ENCODE measurements at places on chromosomes 7 and 10.

- no peak for DNase-seq
These were observed 50.7 kb upstream of the PLPP4 start for GRCh38 chr10:120406376-120406775.

GRCh38 chr10:8315619-8316021, 261.1 kb downstream of the GATA3 start:
- DNase-seq: no peak

- DNase-seq: peak; percentile 64
These were observed 150.6 kb downstream of the DIP2C start for GRCh38 chr10:538895-539294.

DNA sequence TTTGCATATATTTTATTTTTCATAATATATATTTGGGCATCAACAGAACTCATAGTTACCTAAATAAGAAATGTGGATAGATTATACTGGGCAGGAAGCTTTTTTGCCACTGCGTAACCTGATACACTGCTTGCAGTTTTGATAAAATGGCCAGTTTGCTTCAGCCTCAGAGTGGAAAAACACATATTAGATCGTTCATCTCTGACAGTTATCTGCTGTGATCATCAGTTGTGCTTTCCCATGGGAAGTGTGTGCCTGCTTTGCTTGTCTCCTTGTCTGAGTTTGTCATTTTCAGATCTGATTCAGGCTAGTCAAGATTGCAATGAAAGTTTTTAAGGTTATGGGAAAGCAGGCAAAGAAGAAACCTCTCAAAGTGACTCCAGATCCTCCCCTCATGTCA, 54.0 kb downstream of the ADAM12 start:
- no peak for DNase-seq

- no peak for DNase-seq
These were observed 23.1 kb downstream of the KDM7A start for GRCh38 chr7:140153666-140154161.

DNA sequence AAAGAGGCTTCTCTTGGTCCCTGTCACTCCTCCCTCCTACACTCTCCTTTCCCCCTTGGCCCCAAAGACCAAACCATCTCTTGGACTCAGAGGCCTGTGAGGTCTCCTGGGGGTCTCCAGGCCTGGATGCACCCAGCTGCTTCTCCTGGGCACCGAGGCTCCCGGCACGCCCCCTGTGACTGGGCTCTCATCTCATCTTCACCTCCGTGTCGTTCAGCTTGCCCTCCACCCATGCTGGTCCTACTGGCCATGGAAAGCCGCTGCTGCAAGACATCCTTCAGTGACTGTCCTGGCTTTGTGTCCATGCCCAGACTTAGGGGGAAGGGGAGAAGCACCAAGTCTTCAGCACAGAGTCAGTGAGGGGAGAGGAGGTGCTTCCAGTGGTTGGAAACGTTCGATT, 141.4 kb upstream of the RET start:
- no peak for DNase-seq
